ENCODE measurements at places on chromosomes 4 and X.

- no peak for DNase-seq
Measured at GRCh38 chr4:151402145-151402865, 6.7 kb upstream of the FHIP1A start.

DNA sequence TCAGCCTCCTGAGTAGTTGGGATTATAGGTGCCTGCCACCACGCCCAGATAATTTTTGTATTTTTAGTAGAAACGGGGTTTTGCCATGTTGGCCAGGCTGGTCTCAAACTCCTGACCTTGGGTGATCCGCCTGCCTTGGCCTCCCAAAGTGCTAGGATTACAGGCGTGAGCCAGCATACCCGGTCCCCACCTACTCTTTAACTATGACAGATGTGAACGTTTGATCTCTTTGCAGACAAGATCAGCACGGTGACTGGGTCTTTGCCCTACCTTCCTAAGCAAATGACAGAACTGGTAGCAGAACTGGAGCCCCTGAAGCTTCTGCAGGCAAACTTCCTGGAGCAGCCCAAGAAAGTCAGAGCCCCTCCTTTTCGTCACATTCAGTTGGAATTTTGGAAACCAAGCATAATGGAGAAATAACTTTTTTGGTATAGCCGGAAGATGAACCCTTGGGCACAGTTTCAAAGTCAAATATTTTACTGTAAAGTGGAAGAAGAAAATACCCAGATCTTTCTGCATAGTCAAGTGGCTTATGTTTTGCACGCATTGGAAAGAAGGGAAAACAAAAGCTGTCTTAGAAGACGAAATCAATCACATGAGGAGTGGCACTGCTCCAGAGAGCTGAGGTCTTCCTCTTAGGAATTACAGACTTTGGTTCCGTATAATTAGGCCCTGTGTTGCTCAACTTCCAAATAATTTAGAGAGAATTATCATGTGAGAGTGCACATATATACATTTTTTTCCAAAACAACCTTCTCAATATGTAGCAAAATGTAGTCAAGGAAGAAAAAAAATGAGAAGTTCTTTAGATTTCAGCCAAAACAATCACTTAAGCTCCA is 90.6 kb downstream of the SORBS2 start:
- DNase-seq = no peak

- no peak for DNase-seq
Measured at GRCh38 chrX:110732266-110732665, 63.4 kb downstream of the CHRDL1 start.

DNA sequence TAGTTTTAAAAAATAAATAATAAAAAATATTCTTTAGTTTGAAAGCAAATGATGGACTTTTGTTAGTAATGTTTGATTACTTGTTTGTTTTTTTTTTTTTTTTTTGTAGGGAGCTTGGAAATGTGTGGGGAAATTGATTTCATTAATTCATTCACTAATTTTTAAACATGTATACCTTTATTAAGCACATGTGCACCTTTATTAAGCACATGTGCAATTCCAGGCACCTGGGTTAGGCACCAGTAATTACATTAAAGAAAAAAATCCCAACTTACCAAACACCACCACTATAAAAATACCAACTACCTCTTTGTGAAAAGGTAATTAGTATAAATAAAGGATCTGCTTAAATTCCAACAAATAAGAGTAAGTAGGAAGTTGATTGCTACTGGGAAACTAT is 9.5 kb downstream of the GUCY1B1 start:
- no peak for DNase-seq

DNA sequence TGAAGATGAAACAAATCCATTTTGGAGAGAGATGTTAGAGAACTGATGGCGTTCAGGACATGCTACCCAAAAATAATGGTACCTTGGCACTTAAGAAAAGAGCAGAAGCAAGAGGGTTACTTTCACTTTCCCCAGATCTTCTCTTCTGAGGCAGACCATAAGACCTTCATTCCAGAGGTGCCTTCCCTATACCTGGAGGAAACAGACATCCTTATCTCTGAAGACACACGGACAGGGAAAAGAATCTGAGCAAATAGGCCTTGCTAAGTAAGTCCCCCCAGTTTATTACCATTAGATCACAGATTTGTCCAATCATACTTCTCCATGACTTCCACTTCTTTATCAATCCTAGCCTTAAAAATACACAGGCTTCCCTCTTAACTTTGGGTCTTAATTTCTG is 2.0 kb upstream of the FGF2 start:
- DNase-seq = no peak

- DNase-seq = no peak
Measured at GRCh38 chr4:141046255-141046654, 87.0 kb downstream of the RNF150 start.

DNA sequence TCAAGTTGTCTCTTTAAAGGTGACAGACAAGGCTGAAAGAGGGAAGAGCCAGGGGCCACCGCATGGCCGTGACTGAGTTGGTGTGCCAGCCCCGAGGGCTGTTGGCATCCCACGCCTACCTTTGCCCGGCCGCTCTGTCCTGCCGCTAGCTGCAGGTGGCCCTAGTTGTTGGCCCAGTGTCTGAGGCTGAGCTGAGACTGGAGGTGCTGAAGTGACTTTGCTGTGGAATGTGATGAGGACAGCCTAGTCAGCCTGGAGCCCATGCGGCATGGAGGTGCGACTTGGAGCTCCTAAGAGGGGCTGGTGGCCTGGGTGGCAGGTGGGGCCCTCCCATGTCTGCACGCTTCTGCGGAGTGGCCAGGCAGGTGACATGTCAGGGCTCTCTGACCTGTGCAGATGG is 6.6 kb downstream of the TADA2B start:
- DNase-seq = no peak

DNA sequence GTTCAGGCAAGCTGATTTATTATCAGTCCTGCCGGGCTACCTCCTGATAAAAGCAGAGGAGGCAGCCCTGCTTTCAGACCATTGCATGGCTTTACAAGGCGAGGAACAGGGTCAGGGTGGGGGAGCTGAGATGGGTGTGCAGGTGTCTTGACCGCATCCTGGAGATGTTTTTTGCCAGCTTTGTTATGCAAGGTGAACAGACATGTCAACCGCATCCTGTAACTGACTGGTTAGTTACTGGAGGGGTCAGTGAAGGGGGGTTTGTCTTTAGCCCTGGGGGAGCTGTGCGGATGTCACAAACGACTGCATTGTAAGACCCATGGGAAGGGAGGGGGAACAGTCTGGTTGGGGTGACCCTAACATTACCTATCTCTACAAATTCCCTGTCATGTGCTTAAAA is 10.0 kb downstream of the ADAM29 start:
- DNase-seq = no peak

- no peak for DNase-seq
Measured at GRCh38 chr4:30723201-30723955, 3.2 kb downstream of the PCDH7 start.

GRCh38 chrX:21926527-21927278 is 13.8 kb upstream of the SMS start:
- no peak for DNase-seq

DNA sequence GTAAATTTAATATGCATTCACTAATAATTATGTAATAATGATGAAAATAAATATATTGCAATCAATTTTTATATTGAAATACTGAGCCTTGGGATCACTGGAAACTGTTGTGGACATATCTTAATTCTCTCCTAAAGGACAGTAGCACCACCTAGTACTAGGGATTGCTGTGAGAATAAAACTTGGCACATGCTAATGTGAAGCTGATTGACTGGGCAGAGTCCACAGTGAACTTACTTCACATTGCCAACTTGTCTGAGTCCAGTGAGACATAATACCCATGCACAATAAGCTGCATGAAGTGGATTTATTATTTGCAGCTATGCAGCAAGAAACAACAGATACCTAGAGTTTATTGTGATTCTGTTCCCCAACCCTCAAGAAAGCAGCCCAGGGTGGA is 131.1 kb downstream of the GABRG1 start:
- no peak for DNase-seq

DNA sequence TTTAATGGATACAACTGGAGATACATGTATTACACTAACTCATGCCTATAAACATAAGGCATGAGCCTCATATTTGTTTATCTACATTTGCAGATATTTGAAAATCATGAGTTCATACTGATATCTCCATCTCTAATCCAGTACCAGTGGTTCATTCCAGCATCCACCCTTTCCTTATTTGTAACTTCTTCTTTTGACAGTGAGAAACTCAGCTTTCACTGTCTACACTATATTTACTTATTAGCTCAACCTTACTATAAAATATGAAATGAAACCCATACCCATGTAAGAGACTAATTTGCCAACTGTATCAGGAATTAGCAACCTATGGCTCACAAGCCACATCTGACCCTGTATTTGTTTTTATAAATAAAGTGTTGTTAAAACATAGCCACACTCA is 161.9 kb upstream of the GPRIN3 start:
- DNase-seq = no peak

DNA sequence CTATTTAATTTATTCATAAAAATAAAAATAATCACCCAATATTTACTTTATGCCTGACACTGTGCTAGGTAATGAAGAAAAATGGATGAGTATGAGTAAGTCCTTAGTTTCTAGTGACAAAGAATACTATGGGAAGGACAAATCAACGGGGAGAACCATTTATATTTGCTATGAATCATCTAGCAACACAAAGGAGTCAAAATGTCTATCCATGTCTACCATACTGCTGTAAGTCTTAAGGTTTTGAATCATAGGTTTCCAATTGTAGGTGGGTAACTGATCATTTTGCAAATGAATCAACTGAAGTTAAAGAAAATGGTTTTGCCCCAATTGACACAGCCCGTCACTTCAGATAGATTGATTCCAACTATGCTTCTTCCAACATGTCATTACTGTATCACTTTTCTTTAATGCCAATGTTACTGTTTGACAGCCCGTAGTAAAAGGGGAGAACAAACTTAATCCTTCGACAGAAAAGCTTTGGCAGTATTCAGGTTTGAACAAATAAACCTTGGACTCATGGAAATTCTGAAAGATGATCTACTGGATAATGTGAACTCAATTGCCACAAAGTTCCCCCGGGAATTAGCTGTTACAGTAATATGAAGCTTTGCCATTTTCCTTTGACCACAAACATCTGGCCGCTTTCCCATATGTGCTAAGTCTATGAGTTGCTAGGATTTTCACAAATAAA is 3.2 kb downstream of the TDO2 start:
- no peak for DNase-seq

GRCh38 chr4:169756971-169757574 is 671 bp downstream of the HPF1 start:
- DNase-seq = no peak

DNA sequence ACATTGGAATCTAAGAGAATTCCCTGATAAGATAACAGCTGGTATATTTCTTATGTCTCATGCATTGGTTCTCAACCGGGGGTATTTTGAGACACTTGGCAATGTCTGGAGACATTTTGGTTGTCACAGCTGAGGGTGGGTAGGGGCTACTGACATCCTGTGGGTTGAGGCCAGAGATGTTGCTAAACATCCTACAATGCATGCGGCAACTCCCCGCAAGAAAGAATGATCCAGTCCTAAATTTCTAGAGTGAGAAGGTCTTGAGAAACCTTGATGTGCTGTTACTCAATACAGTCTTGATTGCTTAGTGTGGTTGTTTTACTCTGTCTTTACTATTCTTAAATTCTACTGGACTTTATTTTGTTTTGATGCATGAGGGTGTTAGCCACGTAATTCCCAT is 287.2 kb downstream of the FRMPD4 start:
- no peak for DNase-seq

GRCh38 chrX:129724754-129725153 is 14.0 kb upstream of the XPNPEP2 start:
- DNase-seq = no peak

GRCh38 chr4:87239194-87239593 is 18.8 kb upstream of the KLHL8 start:
- DNase-seq = no peak

DNA sequence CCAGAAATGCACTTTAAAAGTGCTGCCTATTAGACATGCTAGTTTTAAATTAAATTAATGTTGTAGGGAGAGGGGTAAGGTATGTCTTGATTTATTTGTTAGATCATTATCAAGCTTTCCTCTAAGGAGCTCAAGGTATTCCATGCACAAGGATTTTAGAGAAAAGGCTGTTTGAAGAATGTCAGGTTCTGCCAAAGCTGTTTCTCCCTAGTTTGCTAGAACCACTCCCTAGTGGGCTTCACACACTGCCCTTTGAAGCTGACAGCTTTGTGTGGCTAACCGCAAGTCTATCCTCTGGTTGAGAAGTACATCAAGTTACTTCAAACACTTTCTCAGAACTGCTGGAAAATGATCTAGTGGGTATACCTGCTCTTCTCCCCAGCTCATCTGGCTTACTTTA is 32.3 kb downstream of the RASL11B start:
- no peak for DNase-seq

DNA sequence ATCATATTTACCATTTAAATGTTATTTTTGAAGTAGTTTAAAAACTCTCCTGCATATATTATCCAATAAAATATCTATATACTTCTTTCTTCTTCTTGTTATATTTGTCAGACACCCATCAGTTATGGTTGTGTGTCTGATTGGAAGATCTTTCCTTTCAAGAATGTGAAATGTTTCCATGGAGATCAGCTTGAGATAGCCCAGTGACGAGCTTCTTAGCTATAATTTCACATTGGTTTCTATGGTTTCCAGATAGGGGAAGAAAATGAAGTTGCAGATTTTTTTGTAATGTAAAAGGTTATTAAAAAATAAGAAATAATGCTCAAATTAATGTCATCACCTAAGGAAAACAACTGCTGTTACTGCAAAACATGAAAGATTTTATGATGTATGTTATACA is 189.0 kb downstream of the COX7B2 start:
- DNase-seq = no peak

DNA sequence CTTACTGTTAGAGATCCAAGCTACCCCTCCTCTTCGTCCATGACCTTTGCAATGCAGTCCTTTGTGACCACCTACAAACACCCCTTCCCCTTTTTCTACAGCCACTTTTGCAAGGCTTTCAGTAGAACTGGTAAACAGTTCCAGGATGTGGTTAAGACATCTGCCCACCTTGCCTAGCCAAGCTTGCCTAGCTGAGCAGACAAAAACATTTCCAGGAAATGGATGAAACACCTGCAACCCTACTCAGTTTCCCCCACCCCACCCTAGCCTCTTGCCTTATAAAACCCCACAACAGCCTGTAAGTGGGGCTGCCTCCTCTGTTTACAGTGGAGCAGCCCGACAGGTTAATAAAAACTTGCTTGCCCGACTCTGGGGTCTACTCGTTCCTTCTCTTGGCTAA is 133.8 kb downstream of the ZC4H2 start:
- DNase-seq = no peak

Measured in activated gamma-delta T cell treated with anti-CD3 and anti-CD28 coated beads, Interleukin-2, amount 50 U/mL, for 16 hours (primary cell).